ENCODE measurements at places on chromosomes 2 and 18. TPM values are rescaled to one million over a fixed set of nuclear protein-coding genes. Genes with fewer than 3 reads are reported as not detected.

GRCh38 chr18:74796841-74797576 is 199.3 kb downstream of the ZNF407 start:
- DNase-seq = peak; percentile 15

- DNase-seq = no peak
These were observed 100.0 kb downstream of the COLEC12 start for GRCh38 chr18:400456-400855.

DNA sequence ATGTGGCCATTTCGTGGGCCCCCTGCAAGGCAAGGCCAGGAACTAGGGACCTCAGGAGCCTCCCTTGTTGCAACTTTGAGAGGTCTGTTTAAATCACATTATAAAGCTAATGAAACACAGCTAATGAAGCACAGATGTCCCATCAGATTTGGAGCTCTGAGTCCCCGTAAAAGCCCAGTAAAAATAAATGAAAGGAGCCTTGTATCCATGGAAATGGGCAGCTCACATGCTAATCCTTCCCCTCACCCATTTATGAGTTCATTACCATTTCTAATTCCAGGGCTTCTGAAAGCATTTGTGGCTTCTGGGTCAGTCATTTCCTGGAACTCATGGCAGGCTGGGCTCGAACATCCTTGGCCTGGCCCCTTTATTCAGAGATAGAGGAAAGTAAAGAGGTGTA is 274.8 kb downstream of the SS18 start:
- DNase-seq = no peak

GRCh38 chr2:217978536-217979150 is 24.2 kb downstream of the TNS1 start:
- no peak for DNase-seq

DNA sequence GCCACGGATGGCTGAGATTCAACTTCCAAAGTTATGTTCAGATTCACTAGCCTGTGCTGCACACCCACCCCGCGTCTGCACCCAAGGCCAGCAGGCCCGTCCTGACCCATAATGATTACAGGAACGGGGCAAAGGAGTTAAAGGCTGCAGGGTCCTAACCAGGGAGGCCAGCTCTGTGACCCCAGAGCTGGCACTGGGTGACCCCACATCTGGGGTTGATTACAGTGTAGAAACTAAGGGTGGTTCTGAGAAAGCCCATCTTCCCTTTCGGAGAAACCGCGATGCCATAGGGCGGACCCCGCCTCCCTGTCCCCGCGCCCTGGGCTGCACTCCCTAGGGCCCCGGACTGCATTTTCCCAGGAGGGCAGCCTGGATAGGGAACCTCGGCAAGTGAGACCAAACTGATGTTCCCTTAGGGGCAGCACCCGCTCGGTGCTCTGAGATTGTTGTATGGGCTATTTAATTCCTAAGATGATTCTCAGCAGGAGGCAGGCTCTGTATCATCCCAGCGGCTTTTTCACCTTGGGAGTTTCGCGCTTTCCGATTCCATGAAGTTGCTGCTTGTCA is 2.2 kb upstream of the GPR148 start:
- DNase-seq = no peak

DNA sequence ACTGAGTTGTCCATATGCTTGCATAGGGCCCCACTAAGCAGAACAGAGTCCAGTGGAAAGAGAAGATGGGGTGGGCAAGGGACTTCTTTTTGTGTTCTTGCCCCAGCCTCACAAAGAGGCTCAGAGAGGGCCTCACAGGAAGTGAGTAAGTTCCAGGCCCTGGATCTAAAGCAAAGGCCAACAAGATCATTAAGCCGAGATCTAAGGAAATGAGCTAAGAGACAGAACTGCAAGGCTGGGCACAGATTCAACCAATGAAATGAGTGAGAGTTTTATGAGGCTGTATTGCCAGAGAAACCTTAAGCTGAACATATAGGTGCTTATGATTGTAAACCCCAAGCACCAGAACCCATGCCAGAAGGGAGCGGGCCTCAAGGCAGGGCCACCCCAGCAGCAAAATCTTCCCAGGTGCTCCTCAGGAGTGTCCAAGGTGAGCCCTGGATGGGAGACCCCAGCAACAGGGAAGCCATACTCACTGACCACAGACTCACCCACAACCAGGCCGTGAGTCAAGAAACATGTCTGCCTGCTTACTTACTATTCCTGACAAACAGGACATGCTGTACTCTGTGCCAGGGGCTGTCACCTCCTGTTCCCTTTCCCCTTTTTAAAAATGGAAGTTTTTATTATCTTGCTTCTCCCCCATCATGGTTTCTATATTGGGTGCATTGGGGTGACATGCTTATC is 40.2 kb downstream of the SLC14A1 start:
- peak; percentile 7 for DNase-seq

KCNIP3 gene
- total RNA-seq = not detected

GRCh38 chr18:36757081-36757480 is 71.7 kb downstream of the TPGS2 start:
- no peak for DNase-seq

SLC5A7 gene
- not detected for total RNA-seq

GRCh38 chr2:109144271-109144670 is 15.3 kb downstream of the SH3RF3 start:
- DNase-seq = peak; percentile 50
